ENCODE measurements at places on chromosomes 5 and 9. TPM values are rescaled to one million over a fixed set of nuclear protein-coding genes. Genes with fewer than 3 reads are reported as not detected.

- no peak for DNase-seq
These were observed 156.5 kb downstream of the ERCC6L2 start for GRCh38 chr9:96031916-96032534.

- no peak for DNase-seq
These were observed 151.9 kb downstream of the NTRK2 start for GRCh38 chr9:84821431-84821830.

GRCh38 chr5:98101131-98101530 lies 672.3 kb upstream of the RGMB start:
- DNase-seq, result no peak

- peak; percentile 46 for DNase-seq
These were observed at the start of gene ZNF300 for GRCh38 chr5:150904479-150905311. ZNF300 (minus strand) TSS chr5:150904980; CDS start chr5:150903155, 1,825 bp downstream.

DNA sequence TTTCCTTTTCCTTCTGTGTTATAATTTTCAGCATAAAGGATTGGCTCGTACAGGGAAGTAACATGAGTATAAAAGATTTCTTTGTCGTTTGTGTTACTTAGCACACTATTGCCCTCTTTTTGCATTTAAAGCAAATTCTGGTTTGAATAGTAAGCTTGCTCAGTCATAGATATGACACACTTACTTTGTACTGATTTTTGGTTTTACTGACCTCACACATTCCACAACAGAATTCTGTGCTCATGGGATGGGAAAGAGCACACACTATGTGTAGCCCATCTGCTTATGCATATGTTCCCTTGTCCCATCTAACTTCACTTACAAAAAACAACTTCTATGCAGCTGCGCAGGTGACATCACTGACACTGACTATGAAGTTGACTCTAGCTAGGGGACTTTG lies 111.9 kb upstream of the MTAP start:
- DNase-seq, result no peak

DNA sequence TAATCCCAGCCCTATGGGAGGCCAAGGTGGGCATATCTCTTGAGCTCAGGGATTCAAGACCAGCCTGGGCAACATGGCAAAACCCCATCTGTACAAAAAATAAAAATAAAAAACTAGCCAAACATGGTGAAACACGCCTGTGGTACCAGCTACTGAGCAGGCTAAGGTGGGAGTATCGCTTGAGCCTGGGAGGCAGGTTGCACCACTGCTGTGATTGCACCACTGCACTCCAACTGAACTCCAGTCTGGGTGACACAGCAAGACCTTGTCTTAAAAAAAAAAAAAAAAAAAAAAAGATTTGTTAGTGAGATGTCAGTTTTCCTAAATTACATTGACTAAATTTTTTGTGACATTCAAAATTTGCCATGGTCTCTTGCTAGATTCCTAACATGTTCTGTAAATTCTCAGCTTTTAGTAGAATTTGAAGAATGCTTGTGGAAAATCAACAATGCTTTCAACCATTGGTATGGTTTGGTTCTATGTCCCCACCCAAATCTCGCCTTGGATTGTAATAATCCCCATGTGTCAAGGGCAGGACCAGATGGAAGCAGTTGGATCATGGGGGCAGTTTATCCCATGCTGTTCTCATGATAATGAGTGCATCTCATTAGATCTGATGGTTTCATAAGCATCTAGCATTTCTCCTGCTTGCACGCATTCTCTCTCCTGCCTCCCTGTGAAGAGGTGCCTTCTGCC lies 236.1 kb downstream of the ARRDC3 start:
- no peak for DNase-seq

GRCh38 chr5:55231919-55232270 lies 1.5 kb downstream of the CCNO start:
- no peak for DNase-seq

GRCh38 chr9:107650995-107651394 lies 161.4 kb upstream of the KLF4 start:
- DNase-seq, result no peak

DNA sequence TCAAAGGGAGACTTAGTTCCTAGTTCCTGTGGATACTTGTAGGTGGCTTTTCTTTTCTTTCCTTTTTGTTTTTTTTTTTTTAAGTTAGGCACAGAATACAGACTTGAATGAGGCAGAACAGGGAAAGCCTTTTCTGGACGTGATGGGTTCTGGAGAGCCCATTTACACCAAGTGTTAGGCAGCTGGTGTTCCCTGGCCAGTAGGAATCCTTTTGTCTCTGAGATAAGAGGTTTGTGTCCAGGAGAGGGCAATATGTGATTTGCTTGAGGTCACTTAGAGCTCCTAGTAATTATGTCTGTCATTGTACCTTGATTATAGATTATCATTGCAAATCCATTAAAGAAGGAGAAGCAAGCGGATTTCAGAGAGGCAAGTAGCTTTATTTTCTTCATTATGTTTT lies 9.1 kb downstream of the MEGF10 start:
- DNase-seq, result no peak

- no peak for DNase-seq
These were observed 303.1 kb downstream of the CDH12 start for GRCh38 chr5:22549876-22550671.

DNA sequence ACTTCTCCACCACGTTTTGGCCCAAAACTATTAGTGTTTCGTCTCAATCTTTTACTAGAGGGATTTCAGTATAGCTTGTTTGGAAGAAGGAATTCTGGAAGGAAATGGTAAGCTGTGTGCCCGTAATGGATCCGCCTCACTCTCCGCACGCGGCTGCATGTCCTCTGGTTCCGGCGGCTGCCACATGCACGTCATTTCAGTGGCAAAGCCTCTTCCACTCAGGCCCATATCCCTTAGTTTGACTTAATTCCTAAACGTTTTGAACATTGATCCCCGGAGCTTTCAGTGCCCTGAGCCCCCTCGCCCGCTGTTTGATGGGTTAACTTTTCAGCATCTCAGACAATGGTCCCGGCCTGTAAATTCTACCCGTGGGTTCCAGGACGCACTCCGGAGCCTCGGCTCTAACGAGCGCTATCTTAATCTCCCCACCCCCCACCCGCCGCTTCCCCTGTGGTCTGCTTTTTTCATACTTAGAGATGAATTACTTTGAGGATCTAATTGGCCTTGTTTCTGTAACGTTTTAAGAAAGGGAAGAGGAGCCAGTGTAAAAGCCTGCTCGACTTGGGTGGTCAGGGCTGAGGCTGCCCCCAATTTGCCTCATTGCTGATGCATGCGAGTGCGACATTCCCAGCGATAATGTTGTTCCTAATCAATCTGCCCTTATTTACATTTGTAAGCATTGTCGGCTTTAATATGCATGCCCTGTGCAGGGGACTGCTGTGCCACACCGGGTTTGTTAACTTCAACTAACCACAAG lies 4.6 kb downstream of the PTCH1 start:
- DNase-seq, result no peak

- no peak for DNase-seq
These were observed 73.9 kb downstream of the PBX3 start for GRCh38 chr9:125821078-125821477.

GRCh38 chr5:54638106-54638505 lies 120.5 kb downstream of the SNX18 start:
- DNase-seq, result no peak

DNA sequence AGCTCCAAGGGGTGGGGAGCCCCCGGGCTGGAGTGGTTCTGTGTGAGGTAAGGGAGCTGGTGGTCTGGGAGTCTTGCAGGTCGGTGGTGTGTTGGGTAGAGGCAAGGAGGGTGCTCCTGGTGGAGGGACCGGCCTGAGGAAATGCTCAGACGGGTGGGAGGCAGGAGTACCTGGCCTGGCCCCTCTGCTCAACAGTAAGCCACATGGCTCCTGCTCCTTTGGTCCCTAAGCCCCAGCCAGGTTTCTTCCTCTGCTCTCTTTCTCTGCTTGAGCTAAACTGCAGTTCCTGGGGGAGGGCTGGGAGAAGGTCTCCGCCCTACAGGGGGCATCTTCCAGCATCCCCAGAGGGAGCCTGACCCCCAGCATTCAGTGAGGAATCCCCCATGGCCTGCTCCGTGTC lies 17.2 kb downstream of the TSPAN17 start:
- DNase-seq, result no peak

GRCh38 chr5:156879665-156880285 lies 29.7 kb downstream of the PPP1R2B start:
- DNase-seq, result no peak

The NR5A1 gene
- 0.29 TPM for total RNA-seq

The OLFM1 gene
- not detected for total RNA-seq

The SLC6A7 gene
- total RNA-seq, result not detected

Measured in T-cell (primary cell).